ENCODE measurements at places on chromosomes 11 and 22. TPM values are rescaled to one million over a fixed set of nuclear protein-coding genes. Genes with fewer than 3 reads are reported as not detected.

DNA sequence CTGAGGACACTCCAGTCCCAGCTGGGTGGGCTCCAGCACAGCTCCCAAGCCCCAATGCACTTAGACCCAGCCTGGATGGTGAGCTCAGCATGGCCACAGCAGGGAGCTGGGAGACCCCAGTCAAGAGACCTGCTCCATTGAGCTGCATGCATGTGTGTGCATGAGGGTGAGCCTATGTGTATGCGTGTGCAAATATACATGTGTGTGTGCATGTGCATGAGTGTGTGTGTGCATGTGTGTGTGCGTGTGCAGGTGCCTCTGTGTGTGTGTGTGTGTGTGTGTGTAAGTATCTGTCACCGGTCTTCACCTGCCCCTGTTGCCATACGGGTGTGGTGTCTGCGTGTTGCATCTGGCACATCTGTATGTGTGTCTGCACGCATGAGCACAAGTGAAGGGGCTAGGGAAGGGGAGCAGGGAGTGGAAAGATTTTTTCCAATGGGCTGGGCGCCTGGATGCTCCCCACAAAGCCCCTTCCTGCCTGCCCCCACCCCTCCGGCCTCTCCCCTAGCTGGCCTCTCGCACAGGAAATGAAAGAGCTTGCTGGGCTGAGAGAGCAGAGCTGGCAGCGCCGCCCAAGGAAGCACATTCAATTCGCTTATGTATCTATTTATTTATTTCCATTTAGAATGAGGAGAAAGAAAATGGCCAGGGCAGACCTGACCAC is 4.1 kb downstream of the TSPAN32 start:
- DNase-seq: no peak

- DNase-seq: no peak
Measured at GRCh38 chr11:116890193-116890592, 52.8 kb upstream of the APOA1 start.

DNA sequence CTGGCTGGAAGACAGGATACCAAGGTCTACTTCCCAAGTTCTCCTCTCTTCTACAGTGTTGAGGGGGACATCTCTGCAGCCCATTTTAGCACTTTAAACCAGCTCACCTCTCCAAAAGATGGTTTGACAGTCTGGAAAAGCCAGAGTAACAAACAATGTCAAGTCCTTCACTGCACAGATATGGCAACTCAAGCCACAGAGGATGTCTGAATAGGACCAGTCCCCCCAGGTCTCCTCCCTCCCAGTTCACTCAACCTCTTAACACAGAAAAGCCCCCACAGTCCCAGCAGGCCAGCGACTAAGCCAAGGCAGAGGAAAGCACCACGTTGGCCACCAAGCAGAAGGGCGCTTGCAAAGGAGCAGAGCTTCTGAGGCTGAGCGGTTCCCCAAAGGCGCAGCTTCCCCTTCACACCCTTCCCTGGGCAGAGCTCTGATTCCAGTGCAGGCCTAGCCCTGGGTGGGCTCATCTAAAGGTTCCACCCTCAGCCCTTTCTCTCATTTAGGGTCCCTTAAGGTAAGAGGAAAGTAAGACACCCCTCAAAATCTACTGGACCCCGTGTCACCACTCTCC is 62.7 kb downstream of the PAK1 start:
- DNase-seq: peak; percentile 5

GRCh38 chr11:129935723-129936122 is 40.3 kb upstream of the NFRKB start:
- DNase-seq: no peak

GRCh38 chr22:36763576-36763975 is 12.3 kb downstream of the IFT27 start:
- no peak for DNase-seq

DNA sequence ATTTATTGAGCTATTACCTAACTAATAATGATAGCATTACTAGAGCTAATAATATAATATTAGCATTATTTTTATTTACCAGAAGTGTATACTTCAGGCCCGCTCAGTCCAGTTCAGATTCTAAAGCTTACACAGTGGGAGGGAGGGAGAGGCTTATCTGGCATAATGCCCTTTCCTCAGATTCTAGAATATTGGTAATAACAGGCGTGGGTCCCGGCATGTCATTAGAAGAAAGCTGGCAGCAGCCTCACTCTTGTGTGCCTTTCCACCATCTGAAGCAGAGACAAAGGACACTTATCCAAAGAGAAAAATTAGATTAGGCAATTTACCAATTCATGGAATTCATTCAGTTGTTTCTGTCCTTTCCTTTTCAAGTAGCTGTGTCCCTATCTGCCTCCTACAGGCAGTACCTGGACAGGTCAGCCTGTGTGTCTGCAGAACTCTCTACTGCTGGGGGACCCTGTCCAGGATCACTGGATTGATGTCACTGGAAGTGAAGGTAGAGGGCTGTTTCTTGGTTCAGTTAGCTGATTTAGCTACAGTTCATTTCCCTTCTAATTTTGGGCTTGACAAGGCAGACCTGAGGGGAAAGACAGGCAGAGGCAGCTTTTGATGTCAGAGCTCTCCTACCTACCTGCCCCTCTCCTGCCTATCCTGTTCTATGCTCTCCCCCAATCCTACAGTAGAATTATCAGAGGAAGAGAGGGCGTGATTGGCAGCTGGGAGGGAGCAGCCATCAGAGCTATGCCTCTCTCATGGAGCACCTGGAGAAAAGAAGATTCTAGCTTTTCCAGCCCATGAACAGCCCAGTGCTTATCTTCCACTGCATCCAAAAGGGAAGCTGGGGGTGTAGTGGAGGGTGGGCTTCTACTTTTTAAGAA is 20.3 kb upstream of the CCDC90B start:
- DNase-seq: no peak

DNA sequence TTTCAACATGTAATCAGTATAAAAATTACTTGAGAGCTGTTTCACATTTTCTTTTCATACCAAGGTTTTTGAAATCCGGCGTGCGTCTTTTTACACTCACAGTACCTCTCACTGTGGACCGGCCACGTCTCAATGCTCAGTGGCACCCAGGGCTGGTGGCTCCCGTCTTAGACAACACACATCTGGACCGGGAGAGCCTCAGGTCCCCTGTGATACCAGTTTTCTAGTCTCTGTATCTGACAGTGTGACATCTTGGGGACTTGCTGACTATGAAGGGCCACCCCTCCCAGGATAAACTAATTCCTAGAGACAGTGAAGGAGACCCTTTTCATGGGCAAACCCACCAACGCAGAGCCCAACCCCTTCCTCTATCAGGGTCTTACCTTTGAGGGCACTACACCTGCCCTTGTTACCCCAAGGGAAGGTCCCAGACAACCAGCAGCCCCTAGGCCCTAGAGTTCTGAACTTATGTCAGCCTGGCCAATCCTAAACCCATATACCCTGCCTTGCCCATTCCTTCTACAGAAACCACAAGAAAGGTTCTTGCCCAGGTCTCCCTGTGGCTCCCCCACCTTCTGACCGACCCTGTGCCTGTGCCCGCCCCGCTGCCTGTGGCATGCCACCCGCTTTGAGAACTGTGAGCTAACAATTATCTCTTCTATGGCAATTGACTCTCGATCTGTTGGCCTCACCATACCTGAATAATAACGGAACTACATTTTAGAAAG is 6.1 kb upstream of the ASCL2 start:
- DNase-seq: no peak

- DNase-seq: no peak
Measured at GRCh38 chr11:77384571-77384970, 83.1 kb upstream of the GDPD4 start.

DNA sequence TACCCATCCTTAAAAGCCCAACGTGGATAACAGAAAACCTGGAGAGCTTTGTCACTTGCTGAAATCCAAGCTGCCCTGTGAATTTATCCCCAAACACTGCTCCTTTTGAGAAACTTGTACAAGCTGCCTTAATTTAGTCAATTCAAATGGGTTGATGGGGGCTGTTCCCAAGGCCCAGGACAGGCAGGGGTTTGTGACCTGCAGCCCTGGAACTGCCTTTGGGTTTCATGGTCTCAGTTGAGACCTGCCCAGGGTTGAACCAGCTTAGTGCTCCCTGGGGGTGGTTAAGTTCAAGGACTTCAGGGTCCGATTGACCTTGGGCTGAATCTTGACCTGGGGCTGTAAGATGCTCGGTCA is 112.1 kb upstream of the OR4B1 start:
- DNase-seq: no peak

GRCh38 chr22:35462498-35463230 is 62.7 kb downstream of the MCM5 start:
- DNase-seq: no peak

DNA sequence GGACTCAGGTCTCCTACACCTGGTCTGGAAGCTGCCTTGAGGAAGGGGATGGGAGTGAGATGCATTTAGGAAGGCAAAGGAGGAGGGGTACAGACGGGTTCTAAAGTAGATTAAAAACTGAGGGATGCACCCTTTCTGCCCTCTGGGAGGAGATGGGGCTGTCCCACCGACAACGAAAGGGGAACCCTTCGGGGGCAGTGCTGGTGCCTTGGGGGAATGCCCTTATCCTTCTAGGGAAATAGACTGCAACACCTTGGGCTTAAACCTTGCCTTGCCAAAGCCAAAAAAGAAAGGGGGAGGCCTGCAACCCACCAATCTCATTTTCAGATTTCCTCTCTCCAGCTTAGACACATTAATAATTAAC is 89.8 kb downstream of the PLEKHA7 start:
- no peak for DNase-seq

GRCh38 chr11:44174842-44175241 is 79.4 kb downstream of the EXT2 start:
- no peak for DNase-seq

DNA sequence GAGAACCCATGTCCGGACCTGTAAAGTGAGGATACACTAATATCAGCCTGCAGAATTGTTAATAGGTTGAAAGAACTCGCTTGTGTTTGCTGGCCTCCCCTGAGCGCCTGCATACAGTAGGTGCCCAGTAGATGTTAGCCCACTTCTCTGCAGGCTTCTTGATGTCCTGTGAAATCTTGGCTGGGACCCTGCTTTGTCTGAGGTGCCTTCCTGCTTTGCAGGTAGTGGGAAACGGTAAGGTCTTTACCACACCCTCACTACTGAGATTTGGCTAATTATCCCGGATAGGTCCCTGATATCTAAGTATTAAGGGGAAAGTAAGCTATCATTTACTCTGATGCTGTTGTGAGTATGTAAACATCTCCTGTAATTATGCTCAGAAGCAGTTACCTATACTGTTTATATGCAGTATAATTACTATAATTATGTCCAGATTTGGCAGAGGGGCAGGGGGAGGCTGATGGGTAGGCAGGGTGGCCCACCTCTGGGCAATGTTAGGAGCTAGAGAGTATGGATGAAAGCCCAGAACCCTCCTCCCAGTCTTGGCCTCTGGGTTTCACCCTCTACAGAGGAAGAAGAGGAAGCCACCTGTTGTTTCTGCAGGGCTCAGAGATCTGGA is 1.2 kb upstream of the ARRB1 start:
- DNase-seq: no peak

The TMPRSS13 gene
- total RNA-seq: 0.39 TPM

The EXPH5 gene
- total RNA-seq: 11.8 TPM

The OR51B4 gene
- total RNA-seq: not detected

The MRGPRF gene
- not detected for total RNA-seq
